ENCODE measurements at places on chromosomes 12 and 14. TPM values are rescaled to one million over a fixed set of nuclear protein-coding genes. Genes with fewer than 3 reads are reported as not detected.

DNA sequence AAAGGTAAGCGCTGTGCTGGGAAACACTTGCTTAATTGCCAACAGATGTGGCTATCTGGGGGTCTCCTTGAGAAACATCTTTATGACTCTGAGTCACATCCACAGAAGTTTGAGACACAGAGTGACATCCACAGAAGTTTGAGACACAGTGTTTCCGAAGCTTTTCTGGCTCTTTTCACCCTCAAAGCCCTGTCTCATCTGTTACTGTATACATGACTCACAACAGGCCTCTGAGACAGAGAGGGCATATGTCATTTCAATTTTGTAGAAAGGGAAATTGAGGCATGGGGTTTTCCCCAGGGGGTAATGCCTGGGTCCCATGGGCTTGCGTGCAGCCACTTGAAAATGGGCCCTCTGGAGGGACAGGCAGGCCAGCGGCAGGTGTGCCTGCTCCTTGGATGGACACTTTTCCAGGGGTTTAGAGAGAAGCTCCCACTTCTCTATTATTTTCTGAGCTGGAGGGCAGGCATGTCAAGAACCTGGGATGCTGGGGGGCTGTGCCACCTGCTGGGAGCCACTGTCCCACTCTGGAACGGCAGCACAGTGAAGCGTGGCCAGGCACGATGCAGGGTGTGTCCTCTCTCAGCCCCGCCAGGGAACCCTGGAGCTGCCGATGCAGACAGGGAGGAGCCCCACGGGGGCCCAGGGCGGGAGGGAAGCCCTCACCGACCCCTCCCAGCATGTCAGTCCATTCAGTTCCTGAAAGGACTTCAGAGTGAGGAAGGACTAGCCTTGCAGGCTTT is 111.3 kb upstream of the FKBP4 start:
- DNase-seq = no peak

DNA sequence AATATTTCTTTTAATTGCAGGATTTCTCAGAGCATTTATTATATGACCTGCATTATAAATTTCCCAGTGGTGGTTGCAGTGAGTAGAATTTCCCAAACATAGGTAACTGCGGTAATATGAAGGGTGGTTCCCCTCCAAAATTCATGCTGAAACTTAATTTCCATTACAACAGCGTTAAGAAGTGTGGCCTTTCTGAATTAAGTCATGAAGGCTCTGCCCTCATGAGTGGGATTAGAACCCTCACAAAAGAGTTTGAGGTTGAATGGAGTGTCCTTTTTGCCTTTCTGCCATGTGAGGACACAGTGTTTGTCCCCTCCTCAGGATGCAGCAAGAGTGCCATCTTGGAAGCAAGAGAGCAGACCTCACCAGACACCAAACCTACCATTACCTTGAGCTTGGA is 233.6 kb downstream of the KTN1 start:
- no peak for DNase-seq

The DTD2 gene
- total RNA-seq = 18.6 TPM

The TAS2R9 gene
- total RNA-seq = not detected

- DNase-seq = no peak
Measured at GRCh38 chr14:75661499-75661814, 411 bp downstream of the TTLL5 start.

DNA sequence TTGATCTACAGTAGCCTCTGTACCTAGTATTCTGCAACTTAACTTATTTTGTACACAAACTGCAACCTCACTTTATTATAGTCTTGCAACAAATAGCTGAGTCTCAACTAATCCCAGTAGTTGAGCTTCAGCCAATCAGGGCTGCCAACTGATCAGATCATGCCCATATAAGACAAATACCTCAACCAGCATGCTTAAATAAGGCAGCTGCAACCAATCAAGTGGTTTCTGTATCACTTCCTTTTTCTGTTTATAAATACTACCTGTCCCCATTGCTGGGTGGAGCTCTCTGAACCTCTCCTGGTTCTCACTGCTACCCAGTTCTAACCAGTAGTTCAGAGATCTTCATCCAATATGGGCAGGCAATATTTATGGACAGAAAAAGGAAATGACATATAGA is 248.5 kb upstream of the FBXO33 start:
- no peak for DNase-seq

Data from epithelial cell of proximal tubule (primary cell).